ENCODE measurements at places on chromosomes 5 and 9.

GRCh38 chr9:112341730-112342129 is 8.3 kb upstream of the PTBP3 start:
- no peak for DNase-seq

DNA sequence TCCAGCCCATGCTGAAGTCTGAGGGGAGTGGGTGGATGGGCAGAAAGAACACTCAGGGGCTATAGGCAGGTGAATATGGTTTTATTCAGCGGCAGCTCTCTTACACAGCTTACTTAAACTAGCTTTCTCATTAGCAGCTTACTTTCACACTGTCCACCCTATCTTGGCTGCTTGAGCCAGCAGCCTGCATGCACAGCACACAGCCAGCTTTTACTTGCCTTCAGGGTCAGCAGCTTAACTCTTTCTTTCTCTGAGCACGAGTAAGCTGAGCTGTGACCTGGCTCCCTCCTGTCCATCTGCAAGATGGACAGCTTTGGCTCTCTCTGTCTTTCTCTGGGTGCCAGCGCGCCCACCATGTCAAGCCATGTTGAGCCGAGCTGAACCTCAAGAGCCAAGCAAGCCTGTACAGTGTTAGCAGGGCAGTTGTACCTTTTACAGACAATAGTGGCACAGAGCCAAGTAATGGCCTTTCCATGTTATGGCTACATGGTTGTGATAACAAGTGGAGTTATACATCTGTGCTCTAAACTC is 1054.9 kb downstream of the PTPRD start:
- no peak for DNase-seq

DNA sequence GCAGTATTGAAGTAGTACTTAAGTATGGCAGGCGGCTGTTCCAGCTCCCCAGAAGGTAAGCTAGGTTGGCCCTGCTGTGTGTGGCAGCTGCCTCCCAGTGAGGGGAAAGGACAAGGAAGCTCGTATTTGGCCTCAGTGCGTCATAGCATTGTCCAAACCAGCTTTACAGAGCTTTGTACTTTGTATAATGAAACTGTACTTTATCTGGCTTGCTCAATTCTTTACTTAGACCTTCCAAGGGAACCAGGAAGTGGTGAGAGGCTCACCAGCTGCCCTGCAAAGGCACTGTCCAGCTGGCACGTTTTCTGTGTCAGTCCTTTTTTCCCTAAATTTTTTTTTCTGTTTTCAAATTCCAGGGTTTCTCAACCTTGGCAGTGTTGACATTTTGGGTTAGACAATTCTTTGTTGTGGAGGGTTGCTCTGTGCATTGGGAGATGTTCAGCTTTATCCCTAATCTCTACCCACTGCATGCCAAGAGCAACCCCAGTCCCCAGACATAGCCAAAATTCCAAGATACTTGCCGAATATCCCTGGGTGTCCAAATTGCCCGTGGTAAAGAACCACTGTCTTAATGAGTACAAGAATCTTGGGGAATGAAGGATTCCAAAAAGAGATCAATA is 474.5 kb downstream of the LRRC70 start:
- no peak for DNase-seq

DNA sequence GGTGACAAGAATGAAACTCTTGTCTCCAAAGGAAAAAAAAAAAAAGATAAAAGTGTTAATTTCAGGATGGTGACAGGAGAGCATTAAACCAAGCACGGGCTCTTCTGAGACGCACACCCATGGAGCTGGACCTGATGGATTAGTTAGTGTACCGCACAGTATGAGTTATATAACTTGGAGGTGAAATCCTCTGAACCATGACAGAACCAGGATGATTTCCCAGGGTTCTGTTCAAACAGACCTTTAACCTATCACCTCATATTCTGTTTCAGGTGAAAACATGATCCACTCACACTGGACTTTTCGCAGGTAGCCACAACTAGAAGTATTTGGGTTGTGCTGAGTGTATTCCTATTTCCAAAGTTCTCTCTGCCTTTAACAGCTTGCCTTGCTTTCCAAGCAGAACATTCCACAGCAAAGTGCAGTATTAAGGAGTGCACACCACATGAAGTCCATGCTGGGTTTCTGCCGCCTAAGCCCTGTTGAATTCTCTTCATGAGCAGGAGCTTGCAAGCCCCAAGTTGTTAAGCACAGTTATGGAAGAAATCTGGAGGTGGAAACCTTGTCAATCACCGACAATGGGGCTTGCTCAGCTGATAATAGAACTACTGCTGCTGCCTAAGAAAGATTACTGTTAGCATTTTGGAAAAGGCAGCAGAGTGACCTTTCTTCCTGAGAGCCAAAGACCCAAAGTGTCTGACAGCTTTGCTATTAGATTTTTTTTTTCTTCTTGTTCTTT is 461.7 kb downstream of the TLE1 start:
- no peak for DNase-seq

DNA sequence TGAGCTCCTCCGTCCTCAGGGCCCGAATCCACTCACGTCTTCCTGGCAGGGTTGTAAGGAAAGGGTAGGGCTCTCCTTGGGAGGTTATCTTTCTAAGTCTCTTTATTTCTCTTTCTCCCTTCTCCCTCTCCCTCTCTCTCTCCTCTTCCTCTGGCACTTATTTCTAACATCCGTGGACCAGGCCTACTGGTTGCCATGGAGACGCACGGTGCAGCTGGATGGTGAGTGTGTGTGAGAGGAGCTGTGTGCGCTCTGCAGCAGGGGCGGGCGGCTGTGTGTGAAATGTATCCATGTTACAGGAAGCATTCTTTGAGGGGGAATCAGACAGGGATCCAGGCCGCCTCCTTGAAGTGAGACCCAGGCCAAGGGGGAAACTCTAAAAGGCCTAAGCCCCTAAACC is 32.2 kb downstream of the PCDH1 start:
- DNase-seq = no peak

- no peak for DNase-seq
Measured at GRCh38 chr9:122145592-122145863, 14.1 kb downstream of the NDUFA8 start.

- DNase-seq = no peak
Measured at GRCh38 chr9:82606071-82606470, 456.9 kb downstream of the RASEF start.

GRCh38 chr9:133986774-133987445 is 5.2 kb downstream of the VAV2 start:
- DNase-seq = no peak

DNA sequence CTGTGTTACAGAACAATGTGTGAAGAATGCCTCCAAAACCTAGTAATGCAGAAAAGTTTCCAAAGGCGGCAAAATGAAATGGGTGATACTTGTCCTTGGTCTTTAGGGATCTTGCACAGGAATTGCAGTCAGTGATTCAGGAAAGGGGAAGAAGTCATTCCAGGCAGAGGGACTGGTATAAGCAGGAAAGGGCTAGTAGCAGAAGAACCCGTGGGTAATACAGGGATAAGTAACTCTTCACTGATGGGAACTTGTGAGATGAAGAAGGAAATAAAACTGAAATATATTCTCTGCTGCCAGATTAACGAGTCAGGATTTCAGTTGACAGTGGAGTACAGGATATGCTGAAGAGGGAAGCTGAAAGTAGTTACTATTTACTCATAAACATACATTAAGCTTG is 1.2 kb downstream of the SRFBP1 start:
- DNase-seq = no peak

Data from stimulated activated CD8-positive, alpha-beta memory T cell treated with anti-CD3 and anti-CD28 coated beads, Interleukin-15, amount 100 ng/mL, for 24 hours (primary cell).